ENCODE measurements at places on chromosomes 7 and 10.

DNA sequence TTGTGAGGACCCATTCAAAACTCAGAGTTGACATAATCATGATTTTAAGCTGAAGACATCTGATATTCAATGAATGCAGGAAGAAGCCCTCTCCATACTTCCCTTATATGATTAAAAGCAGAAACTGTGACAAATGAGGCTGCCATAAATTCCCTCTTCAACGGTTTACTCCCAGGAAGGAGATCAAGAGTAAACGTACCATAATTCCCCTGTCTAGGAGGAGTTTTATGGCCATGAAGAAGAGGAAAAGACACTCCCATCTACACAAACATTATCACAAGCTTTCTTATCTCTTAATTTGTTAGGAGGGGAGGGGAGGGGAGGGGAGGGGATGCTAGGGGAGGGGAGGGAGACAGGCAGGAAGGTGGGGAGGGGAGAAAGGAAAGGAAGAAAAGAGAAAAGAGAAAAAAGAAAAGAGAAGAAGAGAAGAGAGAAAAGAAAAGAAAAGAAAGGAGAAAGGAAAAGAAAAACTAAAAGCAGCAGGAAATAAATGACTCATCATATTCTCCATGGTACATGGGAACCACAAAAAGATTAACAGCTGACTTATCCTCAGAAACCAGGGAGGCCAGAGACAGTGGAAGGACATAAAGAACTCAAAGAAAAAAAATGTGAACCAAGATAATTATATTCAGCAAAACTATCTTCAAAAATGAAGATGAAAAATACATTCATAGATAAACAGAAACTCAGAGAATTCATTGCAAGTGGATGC lies 121.6 kb downstream of the ALOX5 start:
- DNase-seq, result no peak

- DNase-seq, result no peak
Measured at GRCh38 chr10:27822301-27822700, 76.7 kb upstream of the MKX start.

DNA sequence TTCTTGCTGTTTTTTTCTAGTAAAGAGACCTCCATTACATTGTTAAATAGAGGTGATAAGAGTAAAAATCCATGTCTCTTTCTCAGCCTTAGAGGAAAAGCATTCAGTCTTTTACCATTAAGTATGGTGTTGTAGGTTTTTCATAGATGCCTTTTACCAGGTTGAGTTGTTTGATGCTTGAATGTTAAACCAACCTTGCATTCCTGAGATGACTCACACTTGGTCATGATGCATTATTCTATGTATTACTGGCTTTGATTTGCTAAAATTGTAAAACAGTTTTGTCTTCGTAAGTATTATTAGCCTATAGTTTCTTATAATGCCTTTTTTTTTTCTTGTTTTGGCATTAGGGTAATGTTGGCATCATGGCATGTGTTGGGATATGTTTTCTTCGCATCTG lies 90.0 kb downstream of the ANKRD61 start:
- no peak for DNase-seq

DNA sequence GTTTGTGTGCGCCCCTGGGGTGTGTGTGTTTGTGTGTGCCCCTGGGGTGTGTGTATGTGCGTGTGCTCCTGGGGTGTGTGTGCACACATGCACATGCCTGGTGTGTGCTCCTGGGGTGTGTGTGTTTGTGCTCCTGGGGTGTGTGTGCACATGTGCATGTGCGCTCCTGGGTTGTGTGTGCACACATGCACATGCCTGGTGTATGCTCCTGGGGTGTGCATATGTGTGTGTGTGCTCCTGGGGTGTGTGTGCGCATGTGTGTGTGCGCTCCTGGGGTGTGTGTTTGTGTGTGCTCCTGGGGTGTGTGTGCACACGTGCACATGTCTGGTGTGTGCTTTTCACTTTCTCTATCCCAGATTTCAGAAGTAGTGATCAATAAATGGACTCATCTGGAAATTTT lies 321.0 kb downstream of the WDR37 start:
- no peak for DNase-seq

DNA sequence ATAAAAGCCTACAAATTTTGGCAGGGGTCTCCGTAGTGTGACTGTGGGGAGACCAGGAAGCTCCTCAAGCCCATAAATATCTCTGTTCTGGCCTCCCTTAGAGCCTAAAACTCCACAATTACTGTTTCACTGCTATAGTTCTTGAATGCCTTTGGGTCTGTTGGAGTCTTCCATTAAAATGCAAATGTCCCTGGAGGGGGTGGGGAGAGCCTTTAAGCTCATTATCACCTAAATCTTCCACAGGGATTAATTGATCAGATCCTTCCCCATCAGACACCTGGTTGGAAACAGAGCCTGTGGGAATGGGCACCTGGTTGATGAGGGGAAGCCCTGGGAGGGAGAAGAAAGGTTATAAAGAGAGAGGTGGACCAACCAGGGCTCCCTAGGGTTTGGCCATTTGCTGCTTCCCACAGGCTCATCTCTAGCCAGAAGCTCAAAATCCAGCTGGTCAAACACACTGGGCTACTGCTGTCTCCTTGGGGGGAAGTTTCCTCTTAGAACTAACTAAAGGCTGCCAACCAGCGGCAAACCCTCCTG lies 718.2 kb downstream of the LRMDA start:
- DNase-seq, result no peak

DNA sequence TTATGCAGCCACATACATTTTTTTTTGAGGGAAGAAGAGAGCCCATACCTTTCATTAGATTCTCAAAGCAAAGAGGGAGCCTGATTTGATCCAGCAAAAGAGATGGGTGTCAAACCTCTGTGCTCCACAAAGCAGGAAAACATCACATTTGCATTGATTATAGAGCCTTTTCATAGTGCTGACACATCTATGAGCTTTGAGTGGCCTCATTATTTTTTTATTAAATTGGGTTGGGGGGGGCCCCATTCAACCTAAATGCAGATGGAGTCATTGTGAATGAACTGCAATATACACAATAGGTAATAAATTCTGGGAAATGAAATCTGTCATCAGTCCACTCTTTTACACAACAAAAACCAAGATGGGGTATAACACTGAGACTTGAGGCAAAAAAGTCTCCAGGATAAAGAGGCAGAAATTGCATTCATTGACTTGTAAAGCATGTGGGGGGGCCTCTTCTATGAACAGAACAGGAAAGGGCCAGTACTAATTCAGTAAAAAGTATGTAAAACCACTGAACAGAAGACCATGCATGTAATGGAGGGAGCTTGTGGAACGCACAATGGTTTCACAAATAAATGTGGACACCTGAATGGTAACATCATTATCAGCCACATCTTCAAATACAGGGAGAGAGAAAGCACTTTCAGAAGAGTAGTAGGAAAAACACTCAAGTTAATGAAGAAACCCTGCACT lies 17.7 kb upstream of the ASB4 start:
- no peak for DNase-seq

DNA sequence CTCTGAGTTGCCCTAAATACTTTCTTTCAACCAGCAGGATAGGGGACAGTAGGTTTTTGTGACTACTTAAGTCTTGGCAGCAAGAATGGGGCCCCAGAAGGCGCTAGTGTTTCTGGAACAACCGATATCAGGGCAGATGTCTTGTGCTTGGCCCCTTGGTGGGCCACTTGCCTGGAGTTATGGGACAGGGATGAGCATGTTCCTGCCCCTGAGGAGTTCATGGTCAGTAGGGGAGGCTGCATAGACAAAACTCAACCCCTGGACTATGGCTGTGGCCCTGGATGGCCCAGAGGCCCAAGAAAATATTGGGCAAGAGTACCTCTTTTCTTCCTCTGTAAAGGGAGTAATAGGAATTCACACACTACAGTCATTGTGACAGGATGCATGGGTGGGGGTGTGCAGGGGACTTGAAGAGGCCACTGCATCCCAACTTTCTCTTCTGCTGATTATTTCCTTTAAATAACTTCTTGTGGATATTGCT lies 57.7 kb upstream of the IGFBP3 start:
- no peak for DNase-seq

DNA sequence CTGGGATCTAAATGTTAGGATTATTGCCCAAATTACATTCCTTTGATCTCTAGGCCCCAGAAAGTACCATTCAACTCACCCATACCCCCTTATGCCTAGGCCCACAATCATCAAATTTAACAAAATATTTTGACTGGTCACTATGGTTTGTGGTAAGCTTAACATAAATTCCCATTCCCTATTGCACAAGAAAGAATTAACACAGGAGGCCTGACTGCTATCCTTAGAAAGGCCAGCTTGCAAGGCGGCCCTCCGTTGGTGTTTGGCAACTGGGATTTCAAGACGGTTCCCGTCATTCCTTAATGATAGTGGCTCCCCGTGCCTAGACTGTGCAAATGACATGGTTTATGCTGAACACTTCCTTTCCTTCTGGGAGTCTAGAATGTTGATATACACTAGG lies 29.6 kb downstream of the ARHGAP21 start:
- no peak for DNase-seq

- peak; percentile 85 for DNase-seq
Measured at GRCh38 chr10:59709395-59710125, at the start of gene SLC16A9. SLC16A9 (minus strand) TSS chr10:59709850; CDS start chr10:59684291, 25,559 bp downstream.

DNA sequence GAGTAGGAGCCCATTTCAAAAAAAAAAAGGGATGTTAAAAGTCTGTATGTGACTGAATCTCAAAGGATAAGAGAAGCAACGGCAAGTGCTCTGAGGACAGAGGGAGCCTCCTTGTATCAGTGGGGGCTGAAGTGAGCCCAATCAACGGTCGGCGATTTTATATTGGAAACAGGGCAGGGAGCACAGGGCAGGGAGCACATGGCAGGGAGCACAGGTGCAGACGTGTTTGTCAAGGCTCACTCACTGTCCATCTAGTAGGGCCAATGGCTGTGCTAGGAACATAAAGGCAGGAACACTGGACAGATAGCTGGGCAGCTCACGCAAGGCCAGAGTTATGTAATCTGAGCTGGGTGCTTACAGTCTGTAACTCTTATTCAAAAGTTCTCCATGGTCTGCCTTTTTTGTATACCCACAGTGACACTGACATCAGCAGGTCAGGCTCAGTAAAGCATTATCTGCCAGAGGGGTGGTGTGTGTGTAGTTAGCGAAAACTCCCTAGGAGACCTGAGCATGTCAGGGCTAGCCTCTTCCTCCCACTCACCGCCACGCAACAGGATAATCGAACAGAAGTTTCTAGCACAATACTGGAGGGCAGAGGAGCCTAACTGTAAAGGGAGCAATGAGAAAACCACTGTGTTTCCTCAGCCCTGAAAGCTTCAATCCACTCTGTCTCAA lies 15.4 kb downstream of the AKR1B1 start:
- DNase-seq, result no peak

DNA sequence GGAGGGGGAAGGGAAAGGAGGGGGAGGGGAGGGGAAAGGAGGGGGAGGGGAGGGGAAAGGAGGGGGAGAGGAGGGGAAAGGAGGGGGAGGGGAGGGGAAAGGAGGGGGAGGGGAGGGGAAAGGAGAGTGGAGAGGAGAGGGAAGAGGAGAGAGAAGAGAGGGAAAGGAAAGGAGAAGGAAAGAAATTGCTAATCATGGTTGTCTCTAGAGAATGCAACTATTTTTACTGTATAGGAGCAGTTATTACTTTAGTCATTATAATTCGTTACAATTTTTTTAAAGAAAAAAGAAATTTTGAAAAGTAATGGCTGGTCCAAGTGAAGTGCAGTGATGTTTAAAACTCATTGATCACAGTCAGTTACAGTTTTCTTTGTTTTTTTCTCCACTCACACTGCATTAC lies 24.5 kb downstream of the SLC25A16 start:
- no peak for DNase-seq

DNA sequence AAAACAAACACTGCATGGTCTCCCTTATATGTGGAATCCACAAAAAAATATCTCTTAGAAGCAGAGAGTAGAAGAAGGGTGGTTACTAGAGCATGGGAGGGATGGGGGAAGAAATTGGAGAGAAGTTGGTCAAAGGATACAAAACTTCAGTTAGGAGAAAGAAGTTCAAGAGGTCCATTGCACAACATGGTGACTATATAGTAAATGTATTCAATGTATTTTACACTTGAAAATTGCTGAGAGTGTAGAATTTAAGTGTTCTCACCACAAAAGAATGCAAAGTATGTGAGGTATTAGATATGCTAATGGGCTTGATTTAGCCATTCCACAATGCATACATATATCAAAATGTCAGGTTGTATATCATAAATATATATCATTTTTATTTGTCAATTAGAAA lies 232.0 kb upstream of the CELF2 start:
- DNase-seq, result no peak

GRCh38 chr10:110527731-110528171 lies 30.0 kb downstream of the DUSP5 start:
- no peak for DNase-seq

GRCh38 chr10:132297526-132297925 lies 10.2 kb downstream of the STK32C start:
- DNase-seq, result no peak

GRCh38 chr10:84676536-84676935 lies 348.1 kb downstream of the CCSER2 start:
- no peak for DNase-seq

DNA sequence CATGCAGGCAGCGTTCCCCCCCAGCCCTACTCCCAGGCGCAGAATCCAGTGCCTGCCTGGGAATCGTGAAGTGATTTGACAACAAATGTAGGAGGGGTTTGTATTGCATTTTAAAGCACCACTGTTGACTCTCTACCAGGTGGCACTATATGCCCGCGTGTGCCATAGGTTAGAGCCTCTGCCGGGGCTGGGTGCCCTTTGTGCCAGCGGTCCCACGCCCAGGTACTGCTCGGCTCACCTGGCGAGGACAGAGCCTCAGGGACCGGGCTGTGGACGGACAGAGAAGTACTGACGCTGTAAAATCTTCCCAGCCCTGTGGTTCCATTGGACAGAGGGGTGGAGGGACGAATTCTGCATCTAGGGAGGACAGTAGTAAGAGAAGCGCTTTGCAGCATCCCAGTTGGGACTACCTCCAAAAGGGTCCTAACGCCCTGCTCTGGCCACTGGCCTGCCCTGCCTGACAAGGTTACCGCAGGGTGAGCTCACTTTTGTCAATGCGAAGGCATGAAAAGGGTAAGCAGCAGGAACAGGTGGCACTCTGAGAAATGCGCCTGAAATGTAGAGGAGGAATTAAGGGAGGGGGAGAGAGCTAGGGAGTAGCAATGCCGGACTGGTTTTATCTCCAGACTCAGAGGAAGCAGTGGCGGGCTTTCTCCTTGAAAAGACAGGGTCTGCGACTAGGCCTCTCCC lies 788 bp upstream of the CACNA2D1 start:
- DNase-seq, result no peak

DNA sequence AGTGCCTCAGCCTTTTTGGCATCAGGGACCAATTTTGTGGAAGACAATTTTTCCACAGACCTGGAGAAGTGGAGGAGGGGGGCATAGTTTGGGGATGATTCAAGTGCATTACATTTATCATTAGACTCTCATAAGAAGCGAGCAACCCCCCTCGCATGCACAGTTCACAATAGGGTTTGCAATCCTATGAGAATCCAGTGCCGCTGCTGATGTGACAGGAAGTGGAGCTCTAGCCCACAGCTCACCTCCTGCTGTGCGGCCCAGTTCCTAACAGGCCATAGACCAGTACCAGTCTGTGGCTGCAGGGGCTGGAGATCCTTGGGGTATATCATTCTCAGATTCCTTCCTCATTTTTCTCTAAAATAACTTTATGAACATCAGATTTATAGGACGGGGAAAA lies 50.8 kb downstream of the ATAD1 start:
- no peak for DNase-seq

- DNase-seq, result no peak
Measured at GRCh38 chr10:75097666-75098285, 13.7 kb upstream of the SAMD8 start.

Data from left forelimb (tissue), 1 donor.